AG08396 (cell line): ENCODE measurements at places on chromosomes 2 and 18.

DNA sequence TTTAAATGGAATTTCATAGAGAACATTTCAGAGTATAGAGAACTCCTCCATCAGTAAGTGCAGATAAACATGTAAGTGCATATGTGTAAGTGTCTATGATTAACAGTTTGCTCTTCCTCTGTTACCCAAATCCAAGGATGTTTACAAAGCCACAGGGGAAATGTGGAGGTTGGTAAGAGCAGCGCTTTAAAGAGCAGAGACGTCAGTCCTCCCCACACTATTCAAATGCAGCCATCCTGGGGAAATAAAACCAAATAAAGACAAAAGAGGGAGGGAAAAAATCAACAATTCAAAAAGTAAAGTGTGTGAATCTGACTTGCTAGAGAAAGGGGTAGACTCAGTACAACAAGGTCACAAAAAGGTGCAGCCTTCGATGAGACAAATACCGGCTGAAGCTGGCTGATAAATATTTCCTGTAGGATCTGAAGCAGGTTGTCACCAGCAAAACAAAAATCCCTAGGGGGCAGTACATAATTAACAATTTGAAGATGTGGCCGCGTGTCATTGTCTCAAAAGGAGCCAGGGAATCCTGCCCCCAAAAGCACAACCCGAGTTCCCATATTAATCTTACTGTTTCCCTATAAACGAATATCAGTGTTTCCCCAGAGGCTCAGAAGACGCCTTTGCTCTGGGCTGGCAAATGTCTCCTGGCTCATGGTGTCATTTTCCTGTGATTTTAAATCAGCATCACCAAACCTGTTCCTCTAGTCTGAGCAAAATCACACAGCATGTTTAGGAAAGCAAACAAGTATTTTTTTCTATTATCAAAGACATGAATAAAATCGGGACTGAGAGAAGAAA is 216.5 kb downstream of the CDCA7 start:
- peak; percentile 24 for DNase-seq

DNA sequence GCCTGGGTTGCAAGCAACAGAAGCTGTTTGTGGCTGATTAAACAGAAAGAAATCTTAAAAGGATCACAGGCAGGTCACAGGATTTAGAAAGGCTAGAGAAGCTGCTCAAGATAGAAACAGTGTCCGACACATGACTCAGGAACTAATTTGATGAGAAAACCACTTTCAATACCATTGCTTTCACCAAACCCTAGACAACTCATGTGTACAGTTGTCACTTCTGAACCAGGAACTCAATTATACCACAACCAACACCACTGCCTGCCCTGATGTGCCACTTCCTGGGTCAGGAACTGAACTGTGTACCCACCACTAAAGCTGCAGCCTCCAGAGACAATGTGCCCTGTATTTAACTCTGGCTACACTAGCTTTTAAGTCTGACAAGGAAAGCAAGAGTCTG is 56.0 kb downstream of the TMEM247 start:
- DNase-seq, result no peak

DNA sequence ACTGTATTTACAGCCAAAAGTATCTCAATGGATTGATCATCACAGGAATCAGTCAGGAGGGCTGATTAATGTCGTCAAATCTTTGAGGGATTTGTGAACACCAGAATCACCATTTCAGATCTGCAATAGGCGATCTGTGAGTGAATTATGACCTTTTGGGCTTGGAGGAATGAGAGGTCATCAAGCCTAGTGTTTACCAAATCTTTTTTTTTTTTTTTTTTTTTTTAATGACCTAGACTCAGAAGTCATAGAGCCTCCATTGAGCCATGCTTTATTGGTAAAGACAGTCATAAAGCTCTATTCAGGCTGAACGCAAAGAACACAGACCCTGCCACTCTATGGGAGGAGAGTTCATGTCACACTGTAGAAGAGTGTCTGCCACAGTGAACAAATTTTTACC is 97.7 kb downstream of the SOCS6 start:
- DNase-seq, result no peak

DNA sequence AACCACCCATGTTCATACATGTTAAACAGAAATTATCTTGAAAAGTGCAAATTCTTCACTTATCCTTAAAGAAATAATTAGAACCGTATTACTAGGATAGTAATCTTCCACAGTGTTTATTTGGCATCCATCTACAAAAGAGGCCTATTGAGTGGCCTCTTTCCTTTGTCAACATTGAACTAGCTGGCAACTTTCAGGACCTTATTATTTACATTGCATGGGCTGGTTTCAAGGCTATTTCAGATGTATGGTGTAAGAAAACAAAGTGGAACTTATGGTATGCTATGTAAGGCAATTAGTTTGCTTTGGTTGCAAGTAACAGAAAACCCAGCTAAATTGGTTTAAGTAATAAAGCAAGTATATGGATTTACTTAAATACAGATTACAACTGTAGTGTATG is 324.6 kb downstream of the RBM43 start:
- no peak for DNase-seq

- DNase-seq, result no peak
Measured at GRCh38 chr2:235149736-235150135, 197.9 kb downstream of the SH3BP4 start.

GRCh38 chr2:240481720-240482119 is 46.3 kb downstream of the GPC1 start:
- DNase-seq, result no peak

DNA sequence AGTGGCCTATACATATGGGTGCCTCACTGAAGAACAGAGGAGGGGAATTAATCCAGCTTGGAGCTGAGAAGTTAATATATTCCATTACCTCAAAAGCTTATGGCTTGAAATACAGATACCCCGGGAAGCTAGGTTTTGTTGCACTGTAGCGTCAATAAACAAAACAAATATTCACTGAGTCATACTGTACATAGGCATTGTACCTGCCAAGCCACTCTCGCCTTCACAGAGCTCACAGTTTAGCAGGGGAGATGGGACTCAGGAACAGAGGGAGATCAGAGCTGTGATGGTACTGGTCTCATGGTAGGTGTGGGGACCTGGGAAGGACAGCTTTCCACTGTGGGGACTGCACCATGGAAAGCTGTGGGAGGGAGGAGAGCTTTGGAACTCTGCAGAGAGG is 111.2 kb upstream of the ST6GAL2 start:
- DNase-seq, result no peak

GRCh38 chr2:37379881-37380296 is 35.5 kb downstream of the QPCT start:
- no peak for DNase-seq

- DNase-seq, result no peak
Measured at GRCh38 chr2:24409171-24409570, 48.8 kb upstream of the ITSN2 start.

GRCh38 chr2:45649462-45649857 is 2.0 kb upstream of the PRKCE start:
- peak; percentile 28 for DNase-seq

DNA sequence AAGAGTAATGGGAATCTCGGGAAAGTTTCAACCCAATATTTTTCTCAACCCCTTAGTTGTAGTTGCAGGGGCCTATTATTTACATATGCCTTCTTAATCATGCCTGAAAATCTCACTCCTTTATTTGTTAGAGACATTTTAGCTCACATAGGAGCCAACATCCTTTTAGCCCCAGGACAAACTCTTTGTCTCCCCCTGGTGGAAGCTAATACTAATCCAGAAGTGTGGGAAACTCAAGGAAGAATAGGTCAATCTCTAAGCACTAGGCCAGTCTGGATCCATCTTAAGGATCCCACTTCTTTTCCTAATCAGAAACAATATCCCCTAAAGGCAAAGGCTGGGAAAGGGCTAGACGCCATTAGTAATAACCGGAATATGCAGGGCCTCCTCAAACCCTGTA is 550.9 kb upstream of the PKDCC start:
- DNase-seq, result no peak

DNA sequence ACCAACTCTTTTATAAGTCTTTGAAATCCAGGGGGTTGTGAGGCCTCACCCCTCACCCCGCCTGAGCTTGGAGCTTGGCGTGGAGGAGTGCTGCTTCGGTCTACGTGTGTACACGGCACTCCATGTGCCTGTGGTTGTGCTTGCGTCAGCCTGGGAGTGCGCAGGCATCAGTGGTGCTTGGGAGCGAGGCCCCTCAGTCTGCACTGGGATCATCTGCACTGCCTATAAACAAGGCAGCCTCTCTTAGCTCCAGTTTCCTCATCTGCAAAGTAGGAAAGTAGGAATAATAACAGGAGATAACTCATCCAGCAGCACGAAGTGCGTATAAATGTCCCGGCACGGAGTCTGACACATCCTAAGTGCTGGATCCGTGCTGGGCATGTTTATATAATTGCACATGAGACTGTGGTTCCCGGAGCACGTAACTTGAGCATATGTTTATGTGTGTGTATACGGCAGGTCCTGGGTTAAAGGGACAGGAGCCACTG is 1.2 kb downstream of the GYPC start:
- peak; percentile 86 for DNase-seq

DNA sequence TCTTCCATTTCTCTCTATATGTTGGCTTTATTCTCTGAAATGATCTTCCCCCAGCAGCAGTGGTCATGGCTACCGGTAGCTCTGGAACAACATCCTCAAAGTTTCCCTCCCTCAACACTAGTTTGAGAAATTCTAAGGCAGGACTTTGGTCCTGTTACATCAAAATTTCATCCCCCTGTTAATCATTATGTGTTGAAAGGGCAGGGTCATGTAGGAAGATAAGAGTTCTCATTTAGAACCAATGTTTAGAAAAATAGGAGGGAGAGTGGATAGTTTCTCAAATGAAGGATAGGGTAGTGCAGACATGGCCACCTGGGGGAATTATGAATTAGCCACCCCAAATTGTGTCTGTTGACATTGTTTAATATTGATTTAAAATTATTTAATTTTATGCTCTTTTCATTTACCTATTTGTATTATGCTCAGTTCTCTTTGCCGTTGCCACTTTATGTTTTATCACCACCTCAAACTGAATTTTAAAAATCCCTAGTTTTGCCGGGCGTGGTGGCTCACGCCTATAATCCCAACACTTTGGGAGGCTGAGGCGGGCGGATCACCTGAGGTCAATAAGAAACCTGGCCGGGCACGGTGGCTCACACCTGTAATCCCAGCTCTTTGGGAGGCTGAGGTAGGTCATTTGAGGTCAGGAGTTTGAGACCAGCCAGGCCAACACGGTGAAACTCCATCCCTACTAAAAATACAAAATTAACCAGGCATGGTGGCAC is 22.3 kb downstream of the EML4 start:
- no peak for DNase-seq

- DNase-seq, result peak; percentile 12
Measured at GRCh38 chr2:33426666-33427231, 49.7 kb upstream of the RASGRP3 start.

DNA sequence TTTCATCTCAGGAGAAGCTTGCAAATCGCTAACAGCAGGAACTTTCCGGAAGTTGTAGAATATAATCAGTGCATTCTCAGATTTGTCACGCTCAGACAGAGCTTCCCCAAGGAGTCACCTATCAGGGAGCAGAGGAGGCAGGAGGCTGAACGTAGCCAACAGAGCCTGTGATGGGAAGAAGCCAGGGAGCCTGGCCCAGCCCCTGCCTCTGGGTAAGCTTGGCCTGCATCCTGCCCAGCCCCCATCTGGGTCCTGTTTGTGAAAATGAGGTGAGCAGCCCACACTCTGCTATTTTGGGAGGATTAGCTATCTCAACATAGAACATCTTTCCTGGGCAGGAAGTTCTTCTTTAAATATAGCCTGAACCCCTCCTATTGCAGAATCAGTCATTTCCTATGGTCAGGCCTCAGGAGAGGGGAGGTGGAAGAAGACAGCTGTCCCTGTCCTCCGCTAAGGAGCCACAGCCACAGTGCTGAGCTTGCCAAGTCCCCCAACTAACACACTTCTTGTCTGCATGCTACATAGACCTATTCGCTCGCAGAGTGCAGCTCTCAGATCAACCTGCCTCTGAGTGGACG is 19.2 kb upstream of the PKDCC start:
- no peak for DNase-seq

DNA sequence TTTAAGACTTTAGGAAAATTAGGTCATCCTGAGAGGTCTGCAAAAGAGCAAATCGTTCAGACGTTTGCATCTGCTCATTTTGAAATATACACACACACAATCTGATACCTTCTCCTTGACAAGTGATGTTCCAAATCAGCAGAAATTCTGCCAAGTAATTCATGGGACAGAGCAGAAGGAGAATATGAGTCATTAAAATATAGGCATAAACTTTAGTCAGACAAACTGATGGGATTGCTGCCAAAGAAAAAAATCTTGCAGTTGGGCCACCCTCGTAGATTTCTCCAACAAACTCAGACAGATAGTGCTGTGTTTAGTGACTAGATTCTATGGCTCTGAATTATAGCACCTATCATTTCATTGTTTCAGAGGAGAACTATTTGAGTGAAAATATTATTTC is 336.3 kb downstream of the NYAP2 start:
- DNase-seq, result peak; percentile 64

- peak; percentile 68 for DNase-seq
Measured at GRCh38 chr18:59846814-59847490, 52.8 kb upstream of the PMAIP1 start.

GRCh38 chr18:59357928-59358327 is 1.1 kb downstream of the LMAN1 start:
- peak; percentile 56 for DNase-seq

GRCh38 chr2:161170958-161171932 is 11.0 kb downstream of the TANK start:
- DNase-seq, result no peak

- no peak for DNase-seq
Measured at GRCh38 chr18:77063260-77063659, 69.3 kb downstream of the MBP start.

- no peak for DNase-seq
Measured at GRCh38 chr2:51994123-51994763, 962.3 kb upstream of the NRXN1 start.

DNA sequence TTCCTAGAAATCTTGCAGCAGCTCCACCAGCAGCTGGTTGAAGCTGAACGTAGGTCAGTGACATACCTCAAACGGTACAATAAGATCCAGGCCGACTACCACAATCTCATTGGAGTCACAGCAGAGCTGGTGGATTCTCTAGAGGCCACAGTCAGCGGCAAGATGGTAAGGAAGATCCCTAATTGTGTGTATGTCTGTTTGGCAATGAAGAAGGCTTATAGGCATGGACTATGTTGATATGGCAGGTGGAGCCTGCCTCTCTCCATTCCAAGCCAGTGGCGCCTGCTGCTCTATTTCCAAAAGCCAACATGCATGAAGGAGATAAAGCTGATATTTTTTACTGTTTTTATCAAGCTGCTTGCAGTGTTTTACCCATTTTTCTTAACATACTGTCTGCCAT is 36.8 kb downstream of the ARMC9 start:
- DNase-seq, result no peak
